Activated naive CD8-positive, alpha-beta T cell treated with anti-CD3 and anti-CD28 coated beads, Interleukin-2, amount 10 ng/mL, durations not matched to agents 7 days and 5 days (primary cell): ENCODE measurements at places on chromosomes 11 and 22.

- peaks cover 12% of the 10 kb centered on the region for H3K27me3 ChIP-seq
- no peak overlapping the region for H3K27ac ChIP-seq
- no peaks in the 10 kb centered on the region for H3K36me3 ChIP-seq
These were observed 3.7 kb downstream of the MS4A1 start for GRCh38 chr11:60459345-60459744.

GRCh38 chr11:48005831-48006270, 25.5 kb downstream of the PTPRJ start:
- H3K36me3 ChIP-seq = peaks cover 6% of the 10 kb centered on the region
- peak overlapping the region; percentile 98 for H3K27ac ChIP-seq
- peaks cover 60% of the 10 kb centered on the region for H3K4me1 ChIP-seq

GRCh38 chr11:92387859-92388258, 163.2 kb downstream of the FAT3 start:
- H3K27me3 ChIP-seq = no peaks in the 10 kb centered on the region
- no peak overlapping the region for H3K27ac ChIP-seq
- no peak for DNase-seq
- no peaks in the 10 kb centered on the region for H3K4me1 ChIP-seq

GRCh38 chr11:76155500-76156227, 50.6 kb downstream of the WNT11 start:
- H3K4me1 ChIP-seq = peaks cover 21% of the 10 kb centered on the region
- no peak overlapping the region for H3K4me3 ChIP-seq
- no peak overlapping the region for H3K27ac ChIP-seq
- H3K36me3 ChIP-seq = no peaks in the 10 kb centered on the region
- DNase-seq = no peak

- peak; percentile 45 for DNase-seq
- H3K4me3 ChIP-seq = peak overlapping the region; percentile 61
- peaks cover 39% of the 10 kb centered on the region for H3K4me1 ChIP-seq
- no peak overlapping the region for H3K27ac ChIP-seq
- H3K36me3 ChIP-seq = no peaks in the 10 kb centered on the region
- peaks cover 28% of the 10 kb centered on the region for H3K27me3 ChIP-seq
These were observed 57.6 kb downstream of the KCNJ4 start for GRCh38 chr22:38397189-38398085.

DNA sequence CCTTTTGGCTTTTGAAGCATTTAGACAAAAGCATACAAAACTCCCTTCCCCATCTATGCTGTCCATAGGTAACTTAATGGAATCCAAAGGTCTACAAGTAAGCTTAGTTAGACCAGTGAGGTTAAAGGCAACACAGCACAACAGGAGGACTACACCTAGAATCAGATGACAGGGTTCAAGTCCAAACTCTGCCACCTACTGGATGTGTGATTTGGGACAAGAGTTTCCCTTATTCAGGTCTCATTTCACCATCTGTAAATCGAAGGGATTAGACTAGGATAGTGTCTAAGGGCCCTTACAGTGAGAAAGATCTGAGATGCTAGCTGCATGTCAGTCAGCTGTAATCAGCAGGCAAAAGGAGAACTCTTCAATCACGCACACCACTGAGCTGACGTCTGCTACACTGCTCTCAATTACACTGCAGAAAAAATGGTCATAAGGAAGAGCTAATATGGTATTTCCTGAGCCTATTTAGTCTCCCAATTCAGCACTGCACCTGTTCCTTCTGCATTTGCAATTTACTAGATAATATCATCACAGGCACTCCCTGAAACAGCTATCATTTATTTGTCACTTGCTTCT, 82.2 kb downstream of the SERGEF start:
- no peaks in the 10 kb centered on the region for H3K27me3 ChIP-seq
- H3K4me3 ChIP-seq = no peak overlapping the region
- no peaks in the 10 kb centered on the region for H3K4me1 ChIP-seq
- peaks cover 16% of the 10 kb centered on the region for H3K36me3 ChIP-seq
- H3K27ac ChIP-seq = no peak overlapping the region
- DNase-seq = no peak

DNA sequence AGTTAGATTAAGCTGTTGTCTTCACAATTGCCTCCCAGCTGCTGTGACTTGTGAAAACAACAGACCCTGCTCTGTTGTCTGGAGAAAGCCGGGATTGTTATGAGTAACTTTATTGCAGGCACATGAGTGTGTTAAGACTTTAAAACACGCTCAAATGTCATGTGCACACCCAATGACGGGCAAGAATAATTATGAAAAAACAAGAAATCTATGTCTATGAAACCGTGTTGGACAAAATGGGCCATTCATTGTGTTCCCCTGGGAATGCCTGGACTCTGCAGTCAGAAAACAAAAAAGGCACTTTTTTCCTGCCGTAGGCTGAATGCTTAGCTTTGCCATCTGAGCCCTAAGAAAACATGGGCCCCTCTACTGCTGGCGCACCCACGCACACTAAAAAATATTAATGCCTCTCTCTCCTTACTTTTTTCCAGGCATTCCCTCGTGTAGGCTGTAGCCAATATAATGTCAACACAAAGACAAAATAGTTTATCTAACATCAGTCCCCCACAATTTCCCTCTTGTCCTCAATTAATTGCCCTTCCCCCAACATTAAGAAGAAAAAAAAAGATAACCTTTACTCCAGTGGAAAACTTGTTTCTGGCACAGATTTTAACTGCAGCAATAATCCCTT, 207.9 kb downstream of the SOX6 start:
- no peaks in the 10 kb centered on the region for H3K4me1 ChIP-seq
- no peaks in the 10 kb centered on the region for H3K27me3 ChIP-seq
- H3K4me3 ChIP-seq = no peak overlapping the region
- no peak for DNase-seq

GRCh38 chr11:1194977-1195681, 27.7 kb upstream of the MUC5B start:
- no peaks in the 10 kb centered on the region for H3K4me1 ChIP-seq
- no peaks in the 10 kb centered on the region for H3K27me3 ChIP-seq
- peak; percentile 7 for DNase-seq
- no peaks in the 10 kb centered on the region for H3K36me3 ChIP-seq
- H3K4me3 ChIP-seq = no peak overlapping the region

GRCh38 chr11:104254347-104254746, 90.4 kb upstream of the PDGFD start:
- no peaks in the 10 kb centered on the region for H3K36me3 ChIP-seq
- DNase-seq = peak; percentile 29
- no peak overlapping the region for H3K4me3 ChIP-seq
- H3K27me3 ChIP-seq = no peaks in the 10 kb centered on the region
- H3K4me1 ChIP-seq = no peaks in the 10 kb centered on the region
- H3K27ac ChIP-seq = no peak overlapping the region

GRCh38 chr11:91170711-91171110, 947.9 kb upstream of the CHORDC1 start:
- H3K4me3 ChIP-seq = no peak overlapping the region
- no peaks in the 10 kb centered on the region for H3K27me3 ChIP-seq
- no peaks in the 10 kb centered on the region for H3K4me1 ChIP-seq
- H3K27ac ChIP-seq = no peak overlapping the region
- H3K36me3 ChIP-seq = no peaks in the 10 kb centered on the region

DNA sequence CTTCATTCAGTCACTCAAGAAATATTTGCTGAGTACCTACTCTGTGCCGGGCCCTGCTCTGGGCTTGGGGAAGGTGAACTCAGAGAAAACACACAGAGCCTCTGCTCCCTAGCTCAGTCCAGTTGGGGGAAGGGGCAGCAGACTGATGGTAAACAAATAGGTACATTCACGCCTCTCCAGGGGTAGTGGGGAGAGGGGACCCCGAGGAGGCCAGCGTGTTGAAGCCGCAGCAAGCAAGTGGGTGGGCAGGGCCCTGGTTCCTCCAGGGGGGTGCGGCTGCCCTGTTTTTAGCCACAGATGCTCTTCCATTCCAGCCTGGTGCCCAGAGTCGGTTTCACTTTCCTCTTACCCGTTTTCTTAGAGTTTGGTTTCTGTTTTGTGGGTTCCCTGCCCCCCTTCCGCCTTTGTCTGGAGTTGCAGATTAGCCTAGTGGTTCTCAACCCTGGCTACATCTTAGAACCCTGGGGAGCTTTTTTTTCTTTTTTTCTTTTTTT, 8.7 kb downstream of the DRAP1 start:
- no peaks in the 10 kb centered on the region for H3K27me3 ChIP-seq
- peaks cover 51% of the 10 kb centered on the region for H3K4me1 ChIP-seq
- peak overlapping the region; percentile 93 for H3K27ac ChIP-seq
- peak overlapping the region; percentile 81 for H3K4me3 ChIP-seq

DNA sequence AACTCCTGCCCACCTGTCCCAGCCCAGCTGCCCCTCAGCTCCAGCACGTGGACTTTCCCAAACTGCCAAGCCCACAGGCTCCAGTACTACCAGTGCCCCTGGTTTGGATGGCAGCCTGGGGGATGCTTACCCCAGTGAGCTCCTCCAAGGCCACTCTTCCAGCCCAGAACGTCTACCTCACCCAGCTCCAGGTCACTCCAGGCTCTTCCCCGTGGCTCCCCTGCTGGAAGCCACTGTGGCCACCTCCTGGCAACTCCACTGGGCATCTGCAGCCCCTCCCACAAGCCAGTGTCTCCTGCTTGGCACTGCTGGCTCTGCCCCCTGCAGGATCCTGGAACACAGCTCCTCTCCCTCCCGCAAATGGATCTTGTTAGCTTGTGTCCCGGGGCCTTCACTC, 29.3 kb downstream of the LMO1 start:
- no peak for DNase-seq
- peaks cover 3% of the 10 kb centered on the region for H3K4me1 ChIP-seq
- no peaks in the 10 kb centered on the region for H3K36me3 ChIP-seq
- no peak overlapping the region for H3K27ac ChIP-seq

DNA sequence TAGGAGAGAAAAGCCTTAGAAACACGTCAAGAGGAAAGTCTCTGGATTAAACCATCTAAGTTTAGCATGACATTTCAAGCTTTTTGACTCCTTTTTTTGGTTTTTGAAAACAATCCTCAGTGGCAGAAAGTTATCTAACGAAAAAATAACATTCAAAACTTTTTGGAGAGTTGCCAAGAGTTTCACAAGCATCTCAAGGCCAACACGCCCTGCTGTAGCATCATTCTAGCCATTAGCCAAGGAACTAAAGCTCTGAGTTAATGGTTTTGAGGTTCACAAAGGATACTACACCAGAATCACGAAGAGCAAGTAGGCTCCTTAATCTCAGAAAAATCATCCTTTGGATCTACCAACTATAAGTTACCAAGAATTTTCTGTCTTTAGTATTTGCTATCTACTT, 94.8 kb downstream of the PICALM start:
- no peak for DNase-seq
- peaks cover 4% of the 10 kb centered on the region for H3K4me1 ChIP-seq
- peaks cover 45% of the 10 kb centered on the region for H3K36me3 ChIP-seq
- no peak overlapping the region for H3K4me3 ChIP-seq

DNA sequence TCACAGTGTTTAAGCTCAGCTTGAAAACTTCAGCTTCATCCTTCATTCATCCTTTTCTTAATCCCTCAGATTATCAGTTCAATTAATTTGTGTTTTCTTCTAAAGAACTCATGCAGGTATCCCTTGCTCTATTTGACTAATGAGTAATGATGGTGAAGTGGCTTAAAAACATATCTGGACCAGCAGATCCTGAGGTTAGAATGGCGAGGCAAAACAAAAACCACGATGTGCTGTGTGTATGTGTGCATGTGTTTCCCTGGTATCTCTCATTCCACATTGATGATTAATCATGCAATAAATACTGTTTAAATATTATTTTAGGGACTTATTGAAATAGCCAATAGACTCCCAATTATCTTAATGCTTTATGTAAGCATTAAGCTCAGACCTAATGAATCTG, 437.0 kb downstream of the DYNC2H1 start:
- no peak overlapping the region for H3K4me3 ChIP-seq
- H3K27ac ChIP-seq = no peak overlapping the region
- no peaks in the 10 kb centered on the region for H3K36me3 ChIP-seq
- H3K4me1 ChIP-seq = no peaks in the 10 kb centered on the region
- H3K27me3 ChIP-seq = peaks cover 2% of the 10 kb centered on the region

GRCh38 chr11:128343135-128343514, 244.2 kb downstream of the ETS1 start:
- no peak for DNase-seq
- H3K36me3 ChIP-seq = peaks cover 5% of the 10 kb centered on the region
- peak overlapping the region; percentile 87 for H3K4me3 ChIP-seq

DNA sequence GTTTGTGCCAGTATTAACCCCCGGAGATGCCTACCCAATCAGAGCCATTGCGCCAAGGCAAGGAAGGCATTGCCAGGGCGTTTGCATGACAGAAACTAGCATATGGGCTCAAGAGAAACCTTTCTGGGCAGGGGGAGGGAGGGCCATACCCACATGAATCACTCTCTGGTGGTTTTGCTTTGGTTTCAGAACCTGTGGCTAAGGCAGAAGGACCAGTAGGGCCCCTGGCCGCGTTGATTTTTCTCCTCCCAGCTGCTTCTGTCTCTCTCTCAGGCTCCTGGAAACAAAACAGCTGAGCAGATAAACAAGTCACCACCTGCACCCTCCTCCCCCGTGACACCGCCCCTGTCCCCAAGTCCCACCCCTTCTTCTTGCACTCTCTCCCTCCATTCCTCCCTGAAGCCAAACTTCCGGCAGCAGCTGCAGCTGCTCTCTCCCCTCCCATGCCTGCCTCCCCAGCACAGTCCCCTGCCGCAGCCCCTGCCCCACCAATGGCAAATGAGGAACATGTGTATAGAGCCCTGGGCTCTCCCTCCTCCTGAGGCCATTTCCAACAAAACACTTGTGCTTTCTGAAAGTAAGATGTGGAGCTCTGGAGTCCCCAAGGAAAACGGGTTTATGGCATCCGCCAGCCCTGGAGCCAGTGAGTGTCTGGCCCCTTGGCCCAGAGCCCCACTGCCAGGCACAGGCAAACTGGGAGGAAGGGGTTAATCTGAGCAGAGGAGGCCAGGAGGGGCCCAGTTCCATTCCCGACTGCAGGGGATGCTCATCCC, 39.0 kb upstream of the ADA2 start:
- peak overlapping the region; percentile 51 for H3K4me3 ChIP-seq
- H3K27me3 ChIP-seq = peaks cover 3% of the 10 kb centered on the region
- H3K27ac ChIP-seq = peak overlapping the region; percentile 80

DNA sequence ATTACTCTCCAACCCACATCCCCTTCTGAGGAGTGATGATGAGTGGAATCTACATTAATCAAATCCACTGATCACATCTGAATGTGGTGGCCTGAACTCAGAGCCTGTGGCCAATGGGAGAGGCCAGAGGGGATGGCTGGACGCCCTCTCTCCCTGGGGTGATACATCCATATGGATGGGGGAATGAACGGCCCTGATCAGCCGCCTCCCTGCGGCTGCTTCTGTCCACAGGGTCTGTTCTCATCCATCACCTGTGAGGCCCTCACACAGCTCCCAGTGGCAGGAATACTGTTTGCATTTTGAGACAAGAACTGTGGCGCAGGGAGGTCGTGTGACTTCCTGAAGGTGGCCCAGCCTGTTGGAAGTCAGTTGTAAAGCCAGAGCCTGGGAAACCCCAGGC, 78.3 kb upstream of the SHISAL1 start:
- no peaks in the 10 kb centered on the region for H3K36me3 ChIP-seq
- peak; percentile 1 for DNase-seq
- no peak overlapping the region for H3K4me3 ChIP-seq
- peaks cover 10% of the 10 kb centered on the region for H3K27me3 ChIP-seq
- H3K4me1 ChIP-seq = no peaks in the 10 kb centered on the region
